ENCODE measurements at places on chromosomes 16 and 17.

DNA sequence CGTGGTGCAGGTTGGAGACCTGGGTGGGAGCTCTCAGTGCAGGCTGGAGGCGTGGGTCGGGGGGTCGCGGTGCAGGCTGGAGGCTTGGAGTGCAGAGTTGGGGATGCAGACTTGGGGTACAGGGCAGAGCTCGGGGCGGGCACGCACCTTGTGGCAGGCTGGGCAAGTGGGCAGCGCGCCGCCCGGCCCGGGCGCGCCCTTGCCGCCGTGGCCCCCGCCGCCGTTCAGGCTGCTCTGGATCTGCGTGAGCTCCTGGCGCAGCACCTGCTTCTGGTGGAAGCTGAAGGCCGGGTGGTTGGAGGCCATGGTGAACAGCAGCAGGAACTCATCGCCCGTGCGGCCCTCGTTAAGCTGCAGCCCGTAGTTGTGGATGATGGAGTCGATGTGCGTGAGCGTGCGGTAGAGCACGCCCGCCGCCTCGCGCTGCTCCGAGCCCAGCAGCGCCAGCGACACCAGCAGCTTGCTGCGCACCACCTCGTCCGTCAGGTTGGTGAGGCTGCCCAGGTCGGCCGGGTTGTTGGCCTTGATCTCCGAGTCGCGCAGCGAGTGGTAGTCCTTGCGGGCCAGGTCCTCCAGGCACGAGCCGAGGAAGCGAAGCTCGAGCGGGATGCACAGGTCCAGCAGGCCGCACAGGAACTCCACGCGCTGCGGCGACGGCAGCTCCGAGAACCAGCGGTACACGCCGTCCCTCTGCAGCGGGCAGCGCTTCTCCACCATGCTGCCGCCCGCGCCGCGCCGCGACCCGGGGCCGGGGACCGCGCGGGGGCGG is 1.1 kb downstream of the ZCCHC14 start:
- peak; percentile 24 for DNase-seq

GRCh38 chr16:10566613-10567012 is 13.8 kb downstream of the EMP2 start:
- no peak for DNase-seq

DNA sequence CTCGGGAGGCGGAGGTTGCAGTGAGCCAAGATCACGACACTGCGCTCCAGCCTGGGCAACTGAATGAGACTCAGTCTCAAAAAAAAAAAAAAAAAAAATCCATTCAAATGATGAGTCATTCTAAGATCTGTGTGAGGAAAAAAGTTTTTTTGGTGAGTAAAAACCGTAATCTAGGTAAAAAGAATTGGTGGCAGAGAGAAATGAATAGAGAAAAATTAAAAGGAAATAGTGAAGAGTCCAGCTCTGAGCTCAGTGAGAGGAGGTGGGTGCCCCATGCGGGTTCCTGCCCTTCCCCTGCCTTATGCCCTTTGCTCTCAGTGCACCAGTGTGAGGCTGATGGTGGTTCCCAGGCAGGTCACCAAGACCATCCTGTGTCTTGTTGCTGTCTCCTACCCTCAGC is 20.9 kb downstream of the GAN start:
- peak; percentile 15 for DNase-seq

DNA sequence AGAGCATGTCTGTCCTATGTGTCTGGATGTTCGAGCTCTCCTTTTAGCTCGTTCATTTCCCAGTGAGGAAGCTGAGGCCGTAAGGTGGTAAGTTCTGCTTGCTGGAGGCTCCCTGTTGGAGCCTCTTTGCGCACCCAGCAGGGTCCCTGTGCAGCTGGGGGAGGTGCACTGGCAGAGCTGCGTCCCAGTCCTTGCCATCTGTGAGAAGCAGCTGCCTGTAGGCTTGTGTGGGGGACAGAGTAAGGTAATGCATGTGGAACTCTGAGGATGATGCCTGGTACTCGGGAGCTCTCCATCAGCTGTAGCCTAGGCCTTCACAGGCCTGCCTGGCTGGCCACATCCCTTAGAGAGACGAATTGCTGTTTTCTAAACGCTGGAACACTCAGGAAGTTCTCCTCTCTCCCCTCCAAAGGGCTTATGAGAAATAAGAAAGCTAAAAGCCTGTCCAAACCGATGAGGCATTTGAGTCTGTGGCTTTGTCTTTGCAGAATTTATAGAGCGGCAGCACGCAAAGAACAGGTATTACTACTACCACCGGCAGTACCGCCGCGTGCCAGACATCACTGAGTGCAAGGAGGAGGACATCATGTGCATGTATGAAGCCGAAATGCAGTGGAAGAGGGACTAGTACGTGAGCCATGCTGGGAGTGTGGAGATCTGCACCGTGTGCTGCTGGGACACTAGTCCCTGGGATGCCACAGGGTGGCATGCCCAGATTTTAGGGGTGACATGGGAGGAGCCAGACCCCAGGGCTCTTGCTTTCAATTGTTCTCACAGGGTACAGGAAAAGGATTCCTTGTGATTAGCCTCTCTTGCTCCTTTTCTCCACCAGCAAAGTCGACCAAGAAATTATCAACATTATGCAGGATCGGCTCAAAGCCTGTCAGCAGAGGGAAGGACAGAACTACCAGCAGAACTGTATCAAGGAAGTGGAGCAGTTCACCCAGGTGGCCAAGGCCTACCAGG is 1.6 kb downstream of the NDUFB10 start:
- peak; percentile 48 for DNase-seq

GRCh38 chr16:10078541-10078949 is 103.7 kb downstream of the GRIN2A start:
- DNase-seq = peak; percentile 84

- DNase-seq = no peak
These were observed 6.3 kb downstream of the ATP2A3 start for GRCh38 chr17:3957735-3958599.

DNA sequence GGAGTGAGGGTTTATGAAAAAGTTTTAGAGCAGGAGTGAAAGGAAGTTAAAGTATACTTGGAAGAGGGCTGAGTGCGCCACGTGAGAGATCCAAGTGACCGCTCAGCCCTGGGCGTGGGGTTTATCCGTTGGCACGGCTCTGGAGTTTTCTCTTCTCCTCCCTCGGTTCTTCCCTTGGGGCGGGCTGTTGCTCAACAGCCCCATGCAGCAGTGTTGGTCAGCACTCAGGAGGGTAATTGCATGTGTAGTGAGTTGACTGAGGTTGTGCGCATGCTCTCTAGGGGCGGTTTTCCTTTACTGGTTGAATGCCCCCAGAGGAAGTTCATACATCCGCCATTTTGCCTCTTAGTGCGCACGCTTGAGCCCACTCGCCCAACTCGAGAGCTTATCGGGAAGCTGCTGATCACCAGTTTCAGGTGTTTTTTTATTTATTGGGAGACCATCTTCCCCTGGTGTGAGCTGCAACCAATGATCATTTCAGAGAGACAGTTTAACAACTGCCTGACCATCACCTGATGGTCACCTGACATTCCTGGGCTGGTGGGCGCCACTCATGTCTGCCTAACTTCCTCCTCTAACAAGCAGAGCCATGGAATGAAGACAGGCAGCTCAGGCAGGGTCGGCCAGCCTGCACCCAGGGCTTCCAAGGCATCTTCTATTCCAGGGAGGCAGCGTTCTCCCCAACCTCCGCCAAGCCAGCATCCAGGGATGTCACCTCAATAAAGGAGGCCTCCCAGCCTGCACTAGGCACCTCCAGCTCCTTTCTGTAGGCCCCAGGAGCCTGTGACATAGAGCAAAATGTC is 41.3 kb upstream of the DNAH17 start:
- no peak for DNase-seq

- no peak for DNase-seq
These were observed 145.2 kb downstream of the WSCD1 start for GRCh38 chr17:6215071-6216035.

DNA sequence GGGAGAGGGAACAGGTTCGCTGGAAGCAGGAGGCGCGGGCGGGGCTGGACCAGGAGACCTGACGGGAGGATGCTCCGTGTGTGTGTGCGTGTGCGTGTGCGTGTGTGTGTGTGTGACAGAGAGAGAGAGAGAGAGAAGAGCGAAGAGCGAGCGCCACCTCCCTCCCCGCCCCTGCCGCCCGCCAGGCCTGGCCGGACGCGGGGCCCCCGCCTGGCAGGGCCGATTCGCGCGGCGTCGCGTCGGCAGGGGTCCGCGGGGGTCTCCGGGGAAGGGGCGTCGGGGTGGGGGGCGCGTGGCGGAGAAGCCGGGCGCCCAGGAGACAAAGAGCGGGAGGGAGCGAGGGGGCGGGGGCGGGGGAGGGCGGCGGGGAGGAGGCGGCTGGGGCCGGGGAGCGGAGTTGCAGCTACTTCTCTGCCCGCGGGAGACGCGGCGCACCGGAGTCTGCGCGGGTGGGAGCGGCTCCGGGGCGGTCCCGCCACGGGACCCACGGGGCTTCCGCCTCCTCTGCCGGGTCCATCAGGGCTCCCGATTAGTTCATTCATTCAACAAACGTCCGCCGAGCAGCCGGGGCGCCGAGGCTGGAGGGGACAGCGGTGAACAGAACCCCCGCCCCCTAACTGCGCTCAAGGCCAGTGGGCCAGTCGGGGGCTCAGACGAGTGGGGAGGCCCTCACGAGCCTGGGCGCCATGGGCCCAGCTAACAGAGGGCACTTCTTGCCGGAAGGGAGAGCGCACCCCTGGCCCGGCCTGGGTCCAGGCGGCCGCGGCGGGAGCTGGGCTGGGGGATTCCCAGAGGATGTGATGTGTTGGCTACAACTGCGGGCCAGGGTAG is at the start of gene SAMD14:
Gene SAMD14, minus strand, starts transcription at position 433 of the 831 bp plus-strand sequence. CDS start 5,201 bp downstream, outside the sequence.
- DNase-seq = peak; percentile 49

DNA sequence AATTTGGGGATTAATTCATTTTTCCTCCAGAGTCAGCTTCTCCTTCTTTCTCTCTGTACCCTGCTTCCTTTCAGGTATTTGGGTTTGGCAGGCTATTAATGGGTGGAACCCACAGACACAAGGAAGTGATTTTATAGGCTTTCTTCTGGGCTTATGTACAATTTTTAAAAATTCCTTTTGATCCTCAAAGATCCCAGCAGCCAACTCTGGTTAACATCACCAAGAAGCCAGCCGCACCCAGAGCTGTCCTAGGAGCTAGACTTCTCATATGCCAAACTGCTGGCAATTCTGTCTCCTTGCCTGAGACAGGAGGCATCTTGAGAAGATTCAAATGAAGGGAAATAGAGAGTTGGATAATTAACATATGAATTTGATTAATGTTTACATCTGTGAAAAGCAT is 47.2 kb upstream of the ELAC2 start:
- DNase-seq = no peak

- DNase-seq = peak; percentile 92
These were observed 25.6 kb downstream of the TTLL6 start for GRCh38 chr17:48791128-48792032.

DNA sequence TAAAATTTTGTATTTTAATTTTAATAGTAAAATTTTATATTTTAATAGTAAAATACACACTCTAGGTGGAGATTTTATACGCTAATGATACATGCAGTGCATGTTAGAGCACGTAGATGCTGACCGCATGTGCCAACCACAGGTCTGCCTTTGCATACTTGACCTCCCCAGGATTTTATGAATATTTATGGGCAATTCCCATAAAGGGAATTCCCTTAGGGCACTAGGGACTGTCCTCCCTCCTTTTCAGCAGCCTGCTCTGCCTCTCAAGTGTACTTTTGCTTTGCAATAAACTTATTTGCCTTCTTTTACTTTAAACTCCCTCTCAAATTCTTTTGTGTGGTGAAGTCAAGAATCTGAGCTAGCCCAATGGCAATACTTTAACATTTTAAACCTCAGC is 217.7 kb upstream of the CDH8 start:
- peak; percentile 72 for DNase-seq

- peak; percentile 25 for DNase-seq
These were observed 542 bp downstream of the KLHL36 start for GRCh38 chr16:84648595-84649510.

Data from M059J (cell line).